ENCODE measurements at places on chromosomes 11 and 22.

DNA sequence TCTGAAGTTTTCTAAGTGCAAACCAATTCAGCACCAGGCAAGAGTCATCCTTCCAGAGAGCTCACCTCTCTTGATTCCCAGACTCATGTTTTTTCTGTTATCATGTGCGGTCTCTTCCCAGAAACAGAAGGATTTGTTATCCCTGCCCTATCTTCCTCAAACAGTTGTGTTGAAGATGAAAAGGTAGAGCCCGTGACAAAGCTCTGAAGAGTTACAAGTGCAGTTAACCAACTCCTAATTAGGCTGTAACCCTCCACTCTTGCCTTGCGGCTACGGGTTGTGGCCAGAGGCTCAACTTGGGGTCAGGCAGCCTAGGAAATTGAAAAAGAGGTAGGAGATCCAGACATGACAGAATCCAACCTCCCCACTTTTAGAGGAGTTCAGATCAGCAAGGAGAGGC, 76.2 kb upstream of the CADM1 start:
- no peak for DNase-seq

- no peak for DNase-seq
These were observed 774 bp downstream of the APOBEC3D start for GRCh38 chr22:39021552-39022250.

DNA sequence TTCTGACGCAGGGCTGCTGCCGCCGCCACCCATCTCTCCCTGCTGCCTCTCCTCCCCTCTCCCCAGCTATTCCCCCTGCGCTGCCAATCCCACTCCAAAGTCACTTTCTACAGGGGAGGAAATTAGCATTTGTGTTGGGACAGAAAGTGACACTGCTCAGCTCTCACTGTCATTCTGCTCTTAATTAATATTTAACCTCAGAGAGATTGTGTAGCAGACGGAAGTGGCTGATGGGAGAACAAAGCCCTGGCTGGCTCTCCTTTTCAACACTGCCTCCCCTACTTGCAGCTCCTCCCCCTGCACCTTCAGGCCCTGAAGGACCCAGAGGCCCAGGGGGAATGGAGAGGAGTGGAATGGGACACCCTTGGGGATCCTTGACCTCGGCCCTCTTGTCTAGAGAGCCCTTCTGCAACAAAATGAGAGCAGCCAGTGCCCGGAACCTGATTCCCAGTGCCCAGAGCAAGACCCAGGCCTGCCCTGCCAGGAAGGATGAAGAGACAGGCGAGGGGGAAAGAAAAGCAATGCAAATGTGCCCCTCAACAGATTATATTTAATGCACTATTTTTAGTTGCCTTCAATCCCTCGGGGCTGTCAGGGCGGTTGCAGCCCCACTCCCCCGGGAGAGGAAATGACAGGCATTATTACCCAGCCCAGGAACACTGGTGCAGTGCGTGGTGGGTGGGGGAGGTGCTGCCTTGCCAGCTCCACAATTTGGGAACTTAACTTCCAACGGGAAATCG, 14.6 kb upstream of the NRGN start:
- no peak for DNase-seq

DNA sequence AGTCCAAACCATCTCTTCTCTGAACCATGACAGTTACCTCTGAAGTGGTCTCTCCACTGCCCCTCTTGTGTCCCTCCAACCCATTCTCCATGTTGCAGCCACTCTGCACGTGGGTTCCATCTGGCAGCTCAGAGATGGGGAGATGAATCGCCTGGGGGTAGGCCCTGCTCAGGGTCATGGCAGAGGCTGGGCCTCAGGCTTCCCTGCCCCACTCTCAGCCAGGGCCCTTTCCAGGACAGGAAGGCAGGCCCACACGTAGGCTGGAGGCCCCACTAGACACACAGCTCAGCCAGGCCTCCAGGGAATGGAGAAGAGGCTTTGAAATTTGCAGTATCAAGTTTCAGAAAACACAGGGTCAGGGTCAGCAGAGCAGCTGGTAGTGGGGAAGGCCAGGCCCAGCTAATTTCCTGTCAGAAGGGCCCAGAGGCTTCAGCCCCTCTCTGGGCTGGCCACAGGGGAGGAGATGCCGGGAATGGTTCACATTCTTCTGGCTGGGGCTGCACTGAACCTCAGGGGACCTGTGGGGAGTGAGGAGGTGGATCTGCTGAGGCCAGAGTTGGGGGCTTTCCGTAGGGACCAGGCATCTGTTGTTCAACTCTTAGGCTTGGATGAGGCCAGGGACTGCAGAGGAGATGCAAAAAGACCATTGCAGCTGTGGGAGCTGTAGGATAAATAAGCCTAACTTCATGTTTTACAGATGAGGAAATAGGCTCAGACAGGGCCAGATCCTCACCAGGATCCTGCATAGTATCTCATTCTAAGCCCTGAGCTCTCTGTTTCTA, 101.6 kb downstream of the SWAP70 start:
- DNase-seq, result no peak

DNA sequence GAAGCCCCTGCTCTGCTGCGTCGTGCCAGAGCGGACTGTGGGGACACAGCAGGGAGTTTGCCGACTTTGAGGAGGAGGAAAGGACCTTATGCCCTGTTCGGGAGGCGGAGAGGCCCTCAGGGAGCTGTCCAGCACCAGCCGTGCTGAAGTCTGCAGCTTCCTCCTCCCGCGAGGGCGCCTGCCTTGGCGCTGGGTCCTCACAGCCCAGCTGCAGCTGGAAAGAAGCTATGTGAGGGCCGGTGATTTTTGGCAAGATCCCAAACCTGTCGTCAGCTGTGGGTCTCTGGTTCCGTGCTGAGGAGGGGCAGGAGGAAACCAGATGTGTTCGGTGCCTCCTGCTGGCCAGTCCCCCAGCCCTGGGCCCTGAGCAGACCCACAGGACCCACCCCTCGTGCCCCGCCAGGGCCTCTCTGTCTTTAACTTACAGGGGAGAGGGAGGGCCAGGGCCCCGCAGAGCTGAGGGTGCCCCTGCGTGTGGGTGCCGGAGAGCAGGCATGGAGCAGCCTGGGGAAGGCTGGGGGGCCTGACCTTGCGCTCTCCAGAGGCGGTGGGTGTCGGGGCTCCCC, 12.0 kb downstream of the BRSK2 start:
- peak; percentile 19 for DNase-seq

DNA sequence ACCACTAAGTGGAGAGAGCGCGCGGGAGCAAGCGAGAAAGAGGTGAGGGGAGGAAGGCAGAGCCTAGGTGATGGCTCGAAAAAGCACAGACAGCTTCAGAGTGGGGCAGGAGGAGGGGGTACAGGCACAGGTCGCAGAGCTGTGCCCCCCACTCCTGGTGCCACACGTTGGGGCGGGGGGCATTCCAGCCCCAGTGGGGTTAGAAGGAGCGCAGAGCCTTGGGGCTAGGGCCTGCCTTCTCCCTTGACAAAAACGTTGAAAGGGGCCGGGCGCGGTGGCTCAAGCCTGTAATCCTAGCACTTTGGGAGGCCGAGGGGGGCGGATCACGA, 41.6 kb upstream of the ISX start:
- DNase-seq, result no peak

- no peak for DNase-seq
These were observed 278.5 kb downstream of the CASP12 start for GRCh38 chr11:104619751-104620150.

DNA sequence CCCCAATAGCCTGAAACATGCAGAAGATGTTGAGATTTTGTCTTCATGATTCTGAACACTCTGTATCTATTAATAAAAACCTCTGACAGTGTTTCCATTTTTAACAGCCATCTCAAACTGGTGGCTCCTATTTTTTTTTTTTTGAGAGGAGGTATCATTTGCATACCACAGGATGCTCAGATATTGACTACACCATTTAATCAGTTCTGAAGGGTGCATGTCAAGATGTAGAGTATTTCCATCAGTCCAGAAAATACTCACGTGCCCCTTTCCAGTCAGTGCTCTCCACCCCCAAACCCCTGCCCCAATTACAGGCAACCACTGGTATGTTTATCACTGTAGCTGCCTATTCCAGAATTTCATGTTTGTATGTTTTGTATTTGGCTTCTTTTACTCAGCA, 85.3 kb upstream of the SORL1-AS1 start:
- DNase-seq, result no peak

GRCh38 chr11:111770581-111771134, 4.5 kb upstream of the PPP2R1B start:
- no peak for DNase-seq

DNA sequence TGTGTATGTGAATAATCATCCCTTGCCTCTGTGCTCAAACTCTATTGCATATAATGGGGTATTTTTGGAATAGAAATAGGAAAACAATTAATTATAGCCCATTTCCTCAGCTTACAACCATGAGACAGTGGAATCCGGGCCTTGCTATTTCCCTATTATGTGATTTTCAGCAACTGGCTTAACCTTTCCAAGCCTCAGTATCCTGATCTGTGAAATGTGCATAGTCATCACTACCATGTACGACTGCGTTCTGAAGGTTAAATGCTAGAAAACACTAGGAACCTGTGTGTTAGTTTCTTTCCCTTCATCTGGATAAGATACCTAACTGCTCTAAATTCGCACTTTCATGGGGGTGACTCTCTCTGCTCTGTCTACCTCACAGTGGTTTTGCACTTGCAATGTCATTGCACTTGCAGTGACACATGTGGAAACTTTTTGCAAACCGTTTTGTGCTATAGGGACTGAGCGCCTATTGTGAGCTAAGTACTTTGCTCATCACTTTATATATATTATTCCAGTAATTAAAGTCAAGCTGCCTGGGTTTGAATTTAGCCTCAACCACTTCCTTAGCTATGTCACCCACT, 48.3 kb downstream of the IRAG1 start:
- no peak for DNase-seq

DNA sequence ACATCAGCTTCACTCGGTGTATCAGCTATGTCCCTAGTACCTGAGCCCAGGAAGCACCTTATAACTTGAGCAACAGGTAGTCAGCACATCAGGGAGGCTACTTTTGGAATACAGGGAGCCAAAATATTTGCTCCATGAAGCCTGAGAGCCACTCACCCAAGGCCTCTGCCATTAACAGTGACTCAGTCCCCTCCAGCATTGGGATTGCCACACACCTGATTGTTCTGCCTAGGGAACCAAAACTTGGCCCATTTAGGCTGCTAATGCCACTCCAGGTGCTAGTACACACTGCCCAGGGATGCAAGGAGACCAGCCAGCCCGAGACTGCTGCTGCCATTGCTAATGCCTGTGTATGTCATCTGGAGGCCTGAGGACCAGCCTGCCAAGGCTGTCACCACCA, 773.6 kb upstream of the TENM4 start:
- DNase-seq, result no peak

DNA sequence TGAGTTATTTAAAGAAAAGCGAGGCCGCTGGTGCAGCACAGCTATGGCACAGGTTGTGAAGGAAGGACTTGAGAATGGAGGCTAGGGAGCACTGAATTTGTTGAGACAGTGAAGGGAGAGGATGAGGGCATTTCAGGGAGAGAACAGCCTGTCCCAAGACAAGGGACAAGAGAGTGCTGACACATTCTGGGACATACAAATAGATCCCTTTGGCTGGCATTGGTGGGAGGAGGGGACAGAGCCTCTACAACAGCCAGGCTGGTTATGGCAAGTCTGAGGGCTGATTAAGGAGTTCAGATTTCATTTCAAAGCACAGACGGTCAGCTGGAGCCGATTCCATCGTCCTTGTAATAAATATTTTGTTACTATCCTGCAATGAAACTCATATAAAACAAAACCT, 1.7 kb upstream of the SLC29A2 start:
- DNase-seq, result no peak

DNA sequence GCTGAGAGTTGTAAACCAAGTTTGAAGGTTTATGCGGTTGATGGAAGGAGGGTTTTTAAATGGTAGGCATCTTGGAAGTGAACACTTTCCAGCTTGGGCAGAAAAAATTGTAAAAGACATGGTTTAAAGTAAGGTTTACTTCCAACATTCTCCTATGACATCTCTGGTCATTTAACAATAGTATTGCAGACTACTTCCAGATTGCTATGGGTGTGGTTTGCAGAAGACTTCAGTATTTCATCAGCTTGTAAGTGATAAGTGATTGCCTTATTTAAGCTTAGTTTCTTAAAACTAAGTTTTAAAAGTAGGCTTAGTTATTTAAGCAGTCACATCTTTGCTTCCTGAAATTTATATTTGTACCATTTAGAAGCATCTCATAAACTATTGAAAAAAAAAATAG, 7.2 kb upstream of the STT3A start:
- no peak for DNase-seq

DNA sequence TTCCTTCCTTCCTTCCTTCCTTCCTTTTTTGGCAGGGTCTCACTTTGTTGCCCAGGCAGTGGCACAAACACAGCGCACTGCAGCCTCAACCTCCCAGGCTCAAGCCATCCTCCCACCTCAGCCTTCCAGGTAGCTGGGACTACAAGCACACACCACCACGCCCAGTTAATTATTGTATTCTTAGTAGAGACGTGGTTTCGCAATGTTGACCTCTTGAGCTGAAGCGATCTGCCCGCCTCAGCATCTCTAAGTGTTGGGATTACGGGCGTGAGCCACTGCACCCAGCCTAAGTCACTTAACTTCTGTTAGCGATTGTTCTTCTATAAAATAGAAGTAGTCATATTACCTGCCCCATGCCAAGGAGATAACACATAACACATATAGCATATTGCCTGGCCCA, 2.8 kb upstream of the SYTL2 start:
- no peak for DNase-seq

DNA sequence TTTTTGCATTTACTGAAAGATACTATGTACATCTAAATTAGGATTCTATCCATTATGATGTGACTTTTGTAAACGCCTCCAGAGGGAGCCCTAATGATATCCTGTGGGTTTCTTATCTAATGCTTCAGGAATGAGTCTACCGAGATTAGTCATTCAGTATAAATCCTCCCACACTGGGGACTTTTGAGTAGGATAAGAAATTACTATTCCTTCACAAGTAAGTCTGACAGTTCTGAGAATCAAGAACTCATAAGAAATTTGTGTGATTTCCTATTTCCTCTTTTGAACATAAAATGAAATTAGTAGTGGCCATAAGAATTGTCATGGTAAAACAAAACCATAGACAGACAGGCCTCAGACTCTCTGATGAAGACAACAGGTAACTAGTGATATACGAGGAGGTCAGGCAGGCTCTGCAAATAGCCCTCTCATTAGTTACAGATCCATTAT, 10.0 kb upstream of the OR5M1 start:
- DNase-seq, result no peak

- DNase-seq, result no peak
These were observed 3.9 kb downstream of the CBL start for GRCh38 chr11:119210050-119210449.
